HT-29 (cell line): ENCODE measurements at places on chromosomes 3 and 15. TPM values are rescaled to one million over a fixed set of nuclear protein-coding genes. Genes with fewer than 3 reads are reported as not detected.

GRCh38 chr15:51094606-51095569, at the start of gene TNFAIP8L3:
Gene TNFAIP8L3 (minus strand): TSS chr15:51094906. CDS start chr15:51094595, 311 bp downstream.
- DNase-seq, result peak; percentile 47

DNA sequence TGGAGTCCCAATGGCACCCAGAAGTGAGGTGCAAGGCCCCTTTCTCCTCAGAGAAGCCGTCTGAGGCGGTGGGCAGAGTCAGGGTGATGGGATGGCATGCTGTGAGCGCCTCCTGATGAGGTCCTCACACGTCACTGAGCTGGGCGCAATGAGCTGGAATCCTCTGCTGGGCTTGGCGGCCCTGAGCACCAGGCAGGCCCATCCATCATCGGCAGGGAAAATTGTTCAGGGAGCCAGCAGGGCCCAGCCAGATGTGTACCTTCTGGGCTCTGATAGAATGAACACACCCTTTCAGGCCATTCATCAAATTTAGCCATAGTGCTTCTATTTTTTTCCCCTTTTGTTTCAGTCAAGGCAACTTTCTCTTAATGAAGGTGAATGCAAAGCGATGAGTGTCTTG, 43.7 kb downstream of the FAM3D start:
- DNase-seq, result no peak

DNA sequence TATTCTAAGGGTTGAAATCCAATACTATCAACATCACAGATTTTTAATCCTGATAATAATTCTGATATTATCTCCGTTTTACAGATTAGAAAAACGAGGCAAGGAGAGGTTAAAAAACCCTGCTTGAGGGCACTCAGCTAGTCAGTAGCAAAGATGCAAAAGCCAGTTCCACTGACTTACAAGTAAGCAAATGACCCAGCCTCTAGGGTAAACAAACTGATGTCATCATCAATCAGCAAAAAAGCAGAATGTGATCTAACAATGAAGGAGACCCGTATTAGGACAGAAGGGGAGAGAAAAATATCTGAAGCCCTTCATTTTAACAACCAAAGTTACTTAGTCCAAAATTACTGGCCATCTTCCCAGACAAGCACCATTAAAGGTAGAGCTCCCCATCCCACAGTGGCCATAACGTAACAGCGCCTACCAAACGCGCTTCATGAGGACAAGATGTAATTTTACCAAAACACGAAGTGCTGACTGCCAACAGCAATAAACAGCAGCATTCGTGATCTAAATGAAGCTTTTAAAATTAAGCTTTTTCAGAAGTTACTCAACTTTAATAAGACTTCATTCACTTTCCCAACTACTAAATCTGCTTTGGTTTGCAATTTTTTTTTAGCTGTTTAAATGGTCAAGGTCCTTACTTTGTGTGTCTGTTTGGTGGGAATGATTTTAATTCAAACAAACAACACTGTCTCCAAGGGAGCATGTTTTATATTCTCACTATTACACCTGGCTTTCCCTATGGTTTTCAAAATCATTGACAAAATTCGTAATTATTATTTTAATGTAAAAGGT, 176.6 kb downstream of the OSBPL10 start:
- no peak for DNase-seq

Gene CCR9
- total RNA-seq, result not detected in 2 replicates

Gene ZPLD1
- not detected in 2 replicates for total RNA-seq

Gene P2RY13
- not detected in 2 replicates for total RNA-seq

Gene HTR3E
- not detected in 2 replicates for total RNA-seq
